ENCODE measurements at places on chromosomes 16 and 17. TPM values are rescaled to one million over a fixed set of nuclear protein-coding genes. Genes with fewer than 3 reads are reported as not detected.

GRCh38 chr17:45228763-45229539 is 7.3 kb downstream of the FMNL1 start:
- H3K36me3 ChIP-seq, result peaks cover 46% of the 10 kb centered on the region
- H3K4me1 ChIP-seq, result peaks cover 81% of the 10 kb centered on the region
- peak overlapping the region; percentile 94 for H3K27ac ChIP-seq
- peak; percentile 94 for DNase-seq
- H3K4me3 ChIP-seq, result peak overlapping the region; percentile 99

DNA sequence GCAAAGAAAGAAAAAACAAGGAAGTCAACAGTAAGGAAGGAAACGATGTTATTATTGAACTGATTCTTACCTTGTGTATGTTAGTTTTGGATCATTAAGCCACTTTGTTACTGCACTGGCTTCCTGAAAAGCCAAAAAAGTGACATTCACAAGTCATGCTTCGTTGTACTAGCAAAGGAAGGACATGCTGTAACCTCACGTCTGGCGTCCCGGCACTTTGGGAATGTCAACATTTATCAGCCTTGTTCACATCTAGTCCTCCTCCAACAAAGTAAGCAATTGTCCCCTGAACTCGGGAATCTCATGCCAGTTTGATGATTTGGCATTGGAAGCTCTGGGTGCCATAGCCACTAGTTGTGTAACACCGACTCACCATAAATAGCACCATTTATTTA is 731 bp upstream of the MKS1 start:
- no peak for DNase-seq
- peak overlapping the region; percentile 94 for H3K27ac ChIP-seq
- H3K27me3 ChIP-seq, result peaks cover 17% of the 10 kb centered on the region
- H3K4me3 ChIP-seq, result peak overlapping the region; percentile 90
- no peaks in the 10 kb centered on the region for H3K36me3 ChIP-seq
- H3K4me1 ChIP-seq, result peaks cover 26% of the 10 kb centered on the region

- H3K36me3 ChIP-seq, result no peaks in the 10 kb centered on the region
- H3K27me3 ChIP-seq, result no peaks in the 10 kb centered on the region
- H3K4me1 ChIP-seq, result no peaks in the 10 kb centered on the region
- H3K27ac ChIP-seq, result no peak overlapping the region
- no peak for DNase-seq
- H3K4me3 ChIP-seq, result no peak overlapping the region
Observed at GRCh38 chr16:12330946-12331345, 354.4 kb downstream of the SNX29 start.

GRCh38 chr16:30119428-30119827 is 3.6 kb downstream of the MAPK3 start:
- peaks cover 24% of the 10 kb centered on the region for H3K4me1 ChIP-seq

- H3K27ac ChIP-seq, result no peak overlapping the region
- H3K4me1 ChIP-seq, result no peaks in the 10 kb centered on the region
- H3K27me3 ChIP-seq, result peaks cover 16% of the 10 kb centered on the region
Observed at GRCh38 chr16:54591816-54592246, 305.2 kb upstream of the IRX3 start.

GRCh38 chr17:64635647-64636305 is 26.3 kb downstream of the SMURF2 start:
- H3K4me3 ChIP-seq, result no peak overlapping the region
- H3K36me3 ChIP-seq, result peaks cover 9% of the 10 kb centered on the region
- H3K27ac ChIP-seq, result peak overlapping the region; percentile 84
- H3K27me3 ChIP-seq, result no peaks in the 10 kb centered on the region
- peaks cover 25% of the 10 kb centered on the region for H3K4me1 ChIP-seq

ADAD2 gene
- total RNA-seq, result not detected

MEIOB gene
- total RNA-seq, result not detected
